Forelimb muscle (tissue), 1 donor: ENCODE measurements at places on chromosomes 13 and 19. TPM values are rescaled to one million over a fixed set of nuclear protein-coding genes. Genes with fewer than 3 reads are reported as not detected.

Gene ZGLP1
- 3.4 TPM for polyA plus RNA-seq

Gene GDF15
- 0.30 TPM for polyA plus RNA-seq

Gene ZNF135
- polyA plus RNA-seq: 12.5 TPM

DNA sequence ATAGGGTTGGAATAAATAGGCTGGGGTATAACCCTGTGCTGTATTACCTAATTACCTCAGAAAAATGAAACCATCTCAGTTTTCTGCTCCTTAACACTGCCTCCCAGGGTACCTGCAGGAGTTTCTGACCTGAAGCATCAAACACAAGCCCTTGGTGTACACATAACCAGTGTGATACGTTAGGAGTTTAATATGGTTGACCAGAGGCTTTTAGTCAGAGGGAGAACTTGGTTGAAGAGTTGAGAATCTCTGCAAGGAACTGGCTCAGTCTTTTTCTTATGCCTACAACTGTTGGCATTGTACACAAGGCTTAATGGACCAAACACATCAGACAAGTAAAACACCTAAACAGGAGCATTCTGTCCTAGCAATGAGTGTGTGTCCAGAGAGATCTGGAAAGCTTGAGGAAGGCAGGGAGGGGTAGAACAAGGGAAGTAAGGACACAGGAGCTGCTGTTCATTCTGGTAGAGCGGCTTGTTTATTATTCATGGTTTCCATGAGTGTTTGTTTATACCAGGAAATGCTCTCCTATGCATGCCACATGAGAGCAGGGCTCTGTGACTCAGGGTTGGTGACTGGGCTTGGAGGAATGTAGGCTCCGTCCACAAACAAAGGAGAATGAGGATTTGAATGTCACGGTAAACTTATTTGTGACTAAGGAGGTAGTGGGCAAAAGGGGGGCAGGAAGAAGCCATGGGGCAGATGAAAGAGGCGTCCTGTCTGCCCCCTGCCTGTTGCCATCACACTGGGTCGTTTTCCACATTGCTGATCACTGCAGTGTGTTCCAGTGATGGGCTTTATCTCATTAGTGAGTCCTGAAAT, 11.9 kb upstream of the SPATA13 start:
- DNase-seq: no peak

GRCh38 chr13:73090116-73090822, 31.5 kb downstream of the KLF5 start:
- no peak for DNase-seq

DNA sequence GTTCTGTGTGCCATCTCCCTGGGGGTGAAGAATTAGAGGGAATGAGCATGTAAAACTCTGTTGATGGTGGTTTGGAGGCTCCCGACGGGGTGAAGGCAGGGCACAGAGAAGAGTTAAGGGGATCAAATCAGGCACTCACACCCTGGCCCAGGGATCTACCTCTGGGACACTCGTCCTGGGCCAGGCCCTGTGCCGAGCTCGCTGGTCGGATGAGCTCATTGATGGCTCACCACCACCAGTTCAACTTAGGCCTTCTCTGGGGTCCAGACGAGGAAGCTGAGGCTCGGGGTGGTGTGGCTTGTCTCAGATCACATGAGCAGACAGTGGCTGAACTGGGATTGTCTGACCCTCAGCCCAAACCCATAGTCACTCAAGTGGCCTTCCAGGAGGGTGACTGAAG, 1.6 kb downstream of the NACC1 start:
- DNase-seq: no peak

Gene CD79A
- 0.73 TPM for polyA plus RNA-seq

Gene FSTL3
- 17.8 TPM for polyA plus RNA-seq

Gene MYPOP
- 4.9 TPM for polyA plus RNA-seq

DNA sequence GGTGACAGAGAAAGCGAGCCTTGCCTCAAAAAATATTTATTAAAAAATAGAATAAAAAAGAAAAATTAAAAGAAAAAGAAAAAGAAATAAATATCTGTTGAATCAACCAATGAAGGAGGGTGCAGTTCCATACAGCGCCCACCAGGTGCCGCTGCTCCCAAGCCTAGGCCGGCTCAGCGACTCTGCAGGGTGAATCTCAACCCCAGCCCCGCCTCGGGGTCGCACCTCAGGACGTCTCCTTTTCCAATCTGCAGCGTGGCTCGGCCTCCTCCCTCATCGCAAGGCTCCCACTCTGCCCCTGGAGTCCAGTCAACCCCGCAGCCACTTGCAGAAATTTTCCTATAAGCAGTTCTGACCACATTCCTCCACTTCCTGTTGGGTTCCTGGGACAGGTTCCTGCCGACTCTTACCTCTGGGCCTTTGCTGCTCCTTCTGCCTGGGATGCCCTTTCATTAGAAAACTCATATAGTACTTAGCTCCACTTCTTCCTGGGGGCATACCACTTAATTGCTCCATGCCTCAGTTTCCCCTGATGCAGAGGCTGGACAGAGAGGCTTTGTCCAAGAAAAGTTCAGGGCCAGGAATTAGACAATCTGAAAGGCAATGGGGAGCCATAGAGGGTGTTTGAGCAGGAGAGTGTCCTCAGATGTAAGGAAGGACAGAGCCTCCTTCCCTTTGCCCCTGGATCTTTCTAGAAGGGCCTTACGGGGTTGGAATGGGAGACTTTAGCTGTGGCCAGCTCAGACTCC, 24.3 kb downstream of the NFILZ start:
- no peak for DNase-seq
